ENCODE measurements at places on chromosomes 16 and 17.

GRCh38 chr16:63592852-63593251 lies 1529.0 kb downstream of the CDH11 start:
- DNase-seq = no peak

DNA sequence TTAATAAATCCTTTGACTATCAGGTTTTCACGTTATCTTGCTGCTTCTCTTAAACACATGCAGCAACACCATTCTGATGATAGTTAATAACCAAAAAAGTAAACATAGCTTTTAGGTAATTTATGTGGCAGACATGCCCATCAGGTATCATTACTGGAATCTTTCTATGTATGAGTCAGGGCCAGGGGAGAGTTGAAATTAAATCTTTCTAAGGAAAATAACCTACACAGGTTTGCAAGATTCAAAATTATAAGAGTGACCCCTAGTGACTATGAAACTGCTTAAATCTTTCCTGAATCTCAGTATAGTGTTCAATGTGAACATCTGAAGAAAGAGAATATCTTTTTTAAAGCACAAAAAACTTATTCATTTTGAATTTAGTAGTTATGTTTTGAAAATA lies 666.6 kb downstream of the CDH11 start:
- DNase-seq = no peak

DNA sequence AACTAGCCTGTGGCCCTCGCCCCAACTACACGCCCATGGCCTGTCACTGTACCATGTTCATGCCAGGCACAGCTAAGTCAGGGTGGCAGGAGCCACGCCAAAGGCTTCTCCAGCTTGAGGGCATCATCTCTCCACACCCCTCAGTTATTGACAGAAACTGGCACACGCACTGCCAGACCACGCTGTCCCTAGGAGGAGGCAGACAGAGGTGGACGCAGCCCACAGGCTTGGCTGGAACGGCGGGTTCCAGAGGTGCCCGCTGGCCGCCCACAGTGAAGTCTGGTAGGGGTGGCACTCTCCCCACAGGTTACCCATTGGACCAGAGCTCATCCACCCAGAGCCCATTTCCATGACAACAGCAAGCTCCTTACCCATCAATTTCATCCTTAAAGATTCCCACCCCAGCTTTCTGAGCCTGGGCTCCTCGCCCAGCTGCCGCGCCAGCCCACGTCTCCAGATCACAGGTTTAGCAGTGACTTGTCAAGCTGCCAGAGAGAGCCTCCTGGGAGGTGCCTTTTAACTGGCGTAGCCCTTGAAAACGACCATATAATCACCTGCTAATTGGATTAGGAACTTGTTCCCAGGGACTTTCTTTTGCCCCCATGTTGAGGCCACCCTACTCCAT lies 27.9 kb downstream of the RPRML start:
- DNase-seq = no peak

DNA sequence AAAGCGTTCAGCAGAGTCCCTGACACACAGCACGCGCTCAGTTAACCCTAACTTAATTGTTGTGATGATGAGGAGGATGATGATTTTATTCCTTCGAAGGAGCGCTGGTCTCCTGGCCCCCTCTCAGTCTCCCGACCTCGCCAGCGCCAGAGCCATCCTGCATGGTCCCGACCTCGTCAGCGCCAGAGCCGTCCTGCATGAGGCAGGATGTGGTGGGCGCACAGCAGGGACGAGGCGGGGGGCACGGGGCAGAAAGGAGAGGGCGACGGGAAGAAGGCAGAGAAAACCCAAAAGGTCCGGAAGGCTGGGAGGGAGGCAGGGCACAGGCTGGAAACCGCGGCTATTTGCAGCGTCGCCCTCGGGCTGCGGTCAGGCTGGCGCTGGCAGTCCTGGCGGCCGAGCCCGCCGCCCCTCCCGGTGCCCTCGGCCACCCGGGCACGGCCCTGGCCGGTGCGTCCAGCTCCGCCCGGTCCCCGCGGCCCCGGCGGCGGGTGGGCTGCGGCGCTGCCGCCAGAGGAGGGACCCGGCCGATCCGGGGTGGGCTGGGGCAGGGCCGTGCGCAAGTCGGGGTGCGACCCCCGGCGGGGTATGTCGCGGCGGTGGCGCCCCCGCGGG lies 3.0 kb upstream of the TAC4 start:
- DNase-seq = no peak

DNA sequence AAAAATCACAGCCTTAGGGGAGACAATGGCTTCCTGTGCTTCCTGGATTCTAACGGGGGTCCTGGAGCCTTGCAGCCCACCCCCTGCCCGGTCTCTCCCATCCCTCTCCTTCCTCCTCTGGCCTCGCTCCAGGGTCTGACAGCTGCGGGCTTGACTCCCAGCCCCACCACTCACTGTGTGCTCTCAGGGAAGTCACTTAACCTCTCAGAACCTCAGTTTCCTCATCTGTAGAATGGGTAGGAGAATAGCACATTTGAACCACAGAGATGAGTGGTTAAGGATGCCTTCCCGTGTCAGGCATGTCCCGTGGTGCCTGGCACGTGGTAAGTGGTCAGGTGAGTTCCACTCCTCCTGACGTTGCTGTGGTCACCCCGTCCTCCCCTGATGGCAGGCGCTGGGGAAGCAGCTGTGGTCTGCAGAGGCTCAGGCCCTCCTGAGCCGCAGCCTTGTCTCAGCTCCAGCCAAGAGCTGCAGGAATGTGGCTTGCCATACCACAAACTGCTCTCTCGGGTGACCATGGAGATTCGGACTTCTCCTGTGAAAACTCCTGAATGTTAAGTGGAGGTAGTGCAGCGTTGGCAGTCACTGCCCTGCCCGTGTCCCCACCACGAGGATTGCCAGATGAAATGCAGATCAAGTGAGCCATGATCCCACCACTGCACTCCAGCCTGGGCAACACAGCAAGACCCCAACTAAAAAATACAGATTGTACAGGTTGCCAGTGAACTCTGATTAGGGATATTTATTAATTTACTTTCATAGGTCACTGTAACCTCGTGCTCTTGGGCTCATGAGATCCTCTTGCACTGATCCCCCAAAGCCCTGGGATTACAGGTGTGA lies 85.7 kb downstream of the NT5M start:
- DNase-seq = no peak

- no peak for DNase-seq
These were observed 8.1 kb downstream of the MKS1 start for GRCh38 chr17:58210922-58211321.

DNA sequence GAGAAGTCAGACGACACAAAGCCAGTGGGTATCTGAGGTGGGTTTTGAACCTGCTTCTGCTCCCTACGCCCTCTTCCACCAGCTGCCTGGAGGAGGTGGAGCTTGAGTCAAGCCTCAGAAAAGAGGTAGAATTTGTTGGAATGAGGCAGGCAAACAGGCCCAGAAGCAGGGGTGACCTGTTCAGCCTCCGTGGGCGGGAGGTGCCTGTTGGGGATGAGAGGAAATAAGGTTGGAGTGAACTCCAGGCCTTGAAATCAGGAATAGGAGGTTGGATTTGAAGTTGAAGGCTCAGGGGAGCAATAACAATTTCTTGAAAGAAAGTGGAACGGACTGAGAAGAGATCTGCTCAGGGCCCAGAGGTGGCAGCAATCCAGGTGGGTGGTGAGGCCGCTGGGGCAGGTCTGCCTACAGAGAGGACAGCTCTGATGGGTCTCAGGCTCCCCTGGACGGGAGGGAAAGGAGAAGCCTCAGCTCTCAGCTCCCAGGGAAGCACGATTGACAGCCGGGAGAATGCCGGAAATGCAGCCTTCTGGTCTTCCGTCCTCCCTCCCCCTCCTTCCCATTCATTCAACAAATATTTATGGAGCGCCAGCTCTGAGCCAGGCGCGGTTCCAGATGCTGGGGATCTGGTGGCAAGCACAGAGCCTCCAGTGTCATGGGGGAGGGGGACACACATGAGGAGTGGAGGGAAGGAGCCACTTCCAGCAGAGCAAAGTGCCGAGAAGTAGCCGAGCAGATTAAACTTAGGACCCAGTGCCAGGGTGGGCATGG lies 61.9 kb upstream of the CIBAR2 start:
- DNase-seq = no peak

DNA sequence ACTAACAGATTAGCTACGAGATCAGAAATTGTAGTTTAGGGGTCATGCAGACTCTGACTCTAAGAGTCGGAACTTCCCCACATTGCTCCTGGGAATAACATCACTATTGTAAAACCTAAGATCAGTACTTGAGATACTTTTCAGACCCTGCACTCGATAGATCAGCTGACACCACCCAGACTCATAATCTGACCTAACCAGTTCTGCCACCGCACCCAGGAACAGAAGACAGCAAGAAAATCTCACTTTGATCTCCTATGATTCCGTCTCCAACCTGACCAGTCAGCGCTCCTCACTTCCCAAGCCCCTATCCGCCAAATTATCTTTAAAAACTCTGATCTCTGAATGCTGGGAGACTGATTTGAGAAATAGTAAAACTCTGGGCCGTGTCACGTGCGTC lies 27.2 kb upstream of the ASGR2 start:
- no peak for DNase-seq

GRCh38 chr17:21282231-21282630 lies 2.3 kb upstream of the MAP2K3 start:
- no peak for DNase-seq

DNA sequence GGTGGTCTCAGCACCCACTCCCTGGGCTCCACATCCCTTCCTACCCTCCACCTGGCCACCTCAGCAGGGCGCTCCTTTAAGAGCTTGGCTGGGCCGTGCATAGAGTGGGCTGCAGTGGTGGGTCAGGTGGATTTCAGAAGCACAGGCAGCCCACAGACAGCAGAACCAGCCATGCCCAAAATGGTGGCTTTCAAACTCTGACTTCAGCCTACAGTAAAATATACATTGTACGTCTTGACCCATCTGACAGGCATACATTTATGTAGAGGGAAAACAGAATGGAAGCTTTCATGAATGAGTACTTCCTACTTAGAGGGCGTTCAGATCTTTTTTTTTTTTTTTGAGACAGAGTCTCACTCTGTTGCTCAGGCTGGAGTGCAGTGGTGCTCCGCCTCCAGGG lies 26.0 kb upstream of the LASP1NB start:
- DNase-seq = no peak

DNA sequence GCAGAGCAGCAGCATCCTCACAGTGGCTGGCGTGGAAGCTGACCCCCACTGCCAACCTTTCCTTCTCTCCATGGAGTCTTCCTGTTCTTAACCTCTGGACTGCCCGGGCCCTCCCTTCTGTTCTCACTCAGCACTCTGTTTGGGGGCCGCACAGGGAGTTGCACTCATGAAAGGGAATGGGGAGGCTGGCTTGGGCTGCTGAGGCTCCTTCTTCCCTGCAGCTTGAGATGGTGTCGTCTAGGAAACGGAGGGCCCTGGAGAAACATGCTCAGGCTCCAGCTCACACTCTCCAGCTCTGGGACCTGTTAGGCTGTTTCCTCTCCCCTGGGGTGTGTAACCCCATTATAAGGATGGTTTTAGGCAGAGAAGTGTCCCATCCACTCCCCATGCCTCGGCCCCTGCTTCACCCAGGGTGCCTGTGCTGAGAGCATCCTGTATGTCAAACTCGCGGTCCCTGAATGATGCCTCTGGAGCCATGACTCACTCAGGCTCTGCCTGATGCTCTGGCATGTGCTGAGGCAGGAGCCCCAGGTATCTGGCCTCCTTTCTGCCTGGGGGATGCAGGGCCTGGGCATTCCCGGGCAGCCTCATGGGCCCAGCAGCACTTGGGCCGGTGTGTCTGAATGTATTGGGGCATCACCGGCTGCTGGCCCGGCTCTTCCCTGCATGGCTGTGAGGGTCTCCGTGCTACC lies 18.9 kb downstream of the TMEM94 start:
- DNase-seq = no peak

- no peak for DNase-seq
These were observed 174.3 kb downstream of the ENGASE start for GRCh38 chr17:79248843-79249493.

DNA sequence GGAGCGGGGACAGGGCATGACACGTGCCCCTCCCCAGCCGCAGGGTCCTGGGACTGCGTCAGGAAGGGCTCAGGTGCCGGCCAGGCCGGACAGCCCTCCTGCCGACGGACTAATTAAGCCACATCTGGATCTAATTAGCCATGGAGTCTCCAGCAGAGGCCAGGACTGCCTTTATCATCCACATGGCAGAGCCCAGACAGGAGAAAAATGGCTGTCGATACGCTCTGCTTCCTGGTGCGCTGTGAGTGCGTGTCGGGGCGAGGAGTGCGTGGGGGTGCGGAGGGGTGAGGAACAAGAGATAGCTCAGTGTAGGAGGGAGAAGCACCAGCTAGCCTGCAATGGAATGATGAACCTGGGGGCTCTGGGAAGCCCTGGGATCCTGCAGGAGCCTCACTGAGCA lies 218.8 kb downstream of the IRF8 start:
- no peak for DNase-seq

DNA sequence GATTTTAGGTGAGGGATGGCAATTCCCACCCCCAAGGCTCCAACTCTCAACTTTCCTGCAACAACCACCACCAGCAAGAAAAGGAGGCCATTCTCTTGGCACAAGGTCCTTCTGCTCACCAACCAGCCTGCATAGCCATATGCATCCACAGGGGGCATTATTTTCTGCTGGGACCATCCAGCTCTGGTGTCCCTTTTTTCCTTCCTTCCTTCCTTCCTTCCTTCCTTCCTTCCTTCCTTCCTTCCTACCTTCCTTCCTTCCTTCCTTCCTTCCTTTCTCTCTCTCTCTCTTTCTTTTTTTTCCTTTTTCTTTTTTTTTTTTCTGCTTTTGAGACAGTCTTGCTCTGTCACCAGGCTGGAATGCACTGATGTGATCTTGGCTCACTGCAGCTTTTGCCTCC lies 21.1 kb upstream of the COX10 start:
- no peak for DNase-seq

DNA sequence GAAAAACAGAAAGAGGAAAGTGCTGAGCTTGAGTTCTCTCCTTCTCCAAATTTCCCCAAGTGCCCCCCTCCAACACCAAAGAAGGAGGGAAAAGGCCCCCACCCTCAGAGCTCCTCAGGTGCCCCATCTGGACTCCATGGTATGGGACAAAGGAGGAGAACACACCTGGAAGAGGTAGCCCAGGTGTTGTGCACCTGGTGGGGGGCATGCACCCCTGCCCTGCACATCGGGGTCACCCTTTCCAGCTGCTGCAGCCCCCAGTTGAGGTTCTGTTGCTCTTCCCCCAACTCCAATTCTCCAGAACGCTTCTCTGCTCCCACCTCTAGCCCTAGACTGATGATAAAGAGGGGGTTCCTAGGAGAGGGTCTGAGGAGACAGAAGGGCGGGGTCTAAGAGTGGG lies 3.0 kb upstream of the COL1A1 start:
- DNase-seq = no peak

DNA sequence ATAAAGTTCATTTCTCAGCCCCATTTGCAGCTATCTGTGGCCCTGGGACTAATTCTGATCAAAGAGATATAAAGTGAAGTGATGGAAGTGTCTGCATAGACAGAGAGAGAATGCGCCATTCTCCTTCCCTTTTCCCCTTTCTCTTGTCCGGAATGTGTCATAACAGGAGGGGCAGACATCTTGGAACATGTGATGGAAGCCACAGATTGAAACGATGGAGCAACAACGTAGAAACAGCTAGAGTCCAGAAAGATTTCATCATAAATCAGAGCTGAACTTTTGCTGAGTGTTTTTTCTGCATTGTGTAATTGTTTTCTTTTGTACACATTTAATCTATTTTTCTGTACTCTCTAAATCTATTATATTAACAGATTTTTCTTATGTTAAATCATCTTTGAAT lies 11.3 kb downstream of the ASGR1 start:
- DNase-seq = no peak
